Fibroblast of skin of scalp (primary cell): ENCODE measurements at places on chromosomes 3 and 15.

GRCh38 chr3:178456621-178457285, 79.5 kb upstream of the KCNMB2 start:
- no peak for DNase-seq

- DNase-seq, result peak; percentile 60
Measured at GRCh38 chr15:92391640-92392039, 2.0 kb upstream of the ST8SIA2 start.

GRCh38 chr3:14286887-14287500, 108.4 kb downstream of the LSM3 start:
- no peak for DNase-seq

- no peak for DNase-seq
Measured at GRCh38 chr15:97162805-97163495, 797.6 kb upstream of the ARRDC4 start.

- no peak for DNase-seq
Measured at GRCh38 chr3:127079211-127079610, 96.3 kb downstream of the PLXNA1 start.

- DNase-seq, result peak; percentile 75
Measured at GRCh38 chr3:184688251-184688881, 23.5 kb downstream of the MAGEF1 start.

DNA sequence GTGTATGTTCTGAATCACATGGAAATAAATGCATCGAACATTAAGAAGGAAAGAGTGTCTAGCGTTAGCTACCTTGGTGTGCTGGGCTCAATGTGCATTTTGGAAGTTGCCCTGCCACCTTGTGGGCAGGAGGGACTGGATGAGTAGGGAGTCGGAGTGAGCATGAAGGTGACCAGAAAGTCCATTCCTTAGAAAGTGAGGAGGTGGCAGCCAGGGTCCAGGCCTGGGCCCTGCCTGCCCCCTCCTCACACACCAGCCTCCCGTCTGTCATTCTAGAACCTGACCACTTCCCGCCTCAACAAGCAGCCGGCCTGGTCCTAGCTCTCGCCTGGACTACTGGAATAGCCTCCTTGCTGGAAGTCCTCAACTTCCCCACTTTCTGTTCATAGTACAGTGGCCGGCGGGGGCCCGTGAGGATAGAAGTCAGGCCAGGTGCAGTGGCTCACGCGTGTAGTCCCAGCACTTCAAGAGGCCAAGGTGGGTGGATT, 10.2 kb upstream of the GATA2 start:
- no peak for DNase-seq

- no peak for DNase-seq
Measured at GRCh38 chr3:140914384-140914945, 27.2 kb upstream of the SLC25A36 start.

GRCh38 chr3:144324076-144324475, 352.5 kb downstream of the DIPK2A start:
- DNase-seq, result no peak

DNA sequence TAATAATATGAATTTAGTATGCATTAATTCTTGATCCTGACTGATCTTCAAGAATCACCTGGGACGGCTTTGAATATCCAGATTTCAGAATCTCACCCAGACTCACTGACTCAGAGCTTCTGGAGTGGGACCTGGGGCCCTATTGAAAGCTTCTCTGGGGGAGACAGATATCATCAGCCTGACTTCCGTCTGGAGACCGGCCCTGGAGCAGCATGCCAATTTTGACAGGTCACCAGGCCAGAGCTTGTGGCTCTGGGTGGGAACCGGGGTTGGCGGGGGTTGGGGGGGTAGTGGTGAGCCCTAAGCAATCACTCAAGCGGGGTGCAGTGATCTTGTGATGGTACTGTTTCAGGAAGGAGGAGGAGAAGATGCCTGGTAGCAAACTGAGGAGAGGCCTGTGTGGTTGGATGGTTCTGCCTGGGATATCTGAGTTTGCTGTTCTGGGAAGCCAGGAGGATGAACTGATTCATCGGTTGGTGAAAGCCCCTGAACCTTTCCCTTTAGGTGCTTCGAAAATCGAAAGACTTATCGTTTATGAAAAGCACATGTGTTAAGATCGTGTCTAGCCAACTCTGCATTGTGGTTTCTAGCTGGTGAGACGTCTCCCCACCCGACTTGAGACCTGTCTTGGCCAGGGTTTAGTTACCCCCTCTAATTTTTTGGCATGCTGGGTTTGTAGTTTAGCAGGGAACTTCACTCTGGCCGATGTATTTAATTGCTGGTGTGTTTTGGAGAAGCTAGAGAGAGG, 263.9 kb upstream of the C2CD4B start:
- no peak for DNase-seq

DNA sequence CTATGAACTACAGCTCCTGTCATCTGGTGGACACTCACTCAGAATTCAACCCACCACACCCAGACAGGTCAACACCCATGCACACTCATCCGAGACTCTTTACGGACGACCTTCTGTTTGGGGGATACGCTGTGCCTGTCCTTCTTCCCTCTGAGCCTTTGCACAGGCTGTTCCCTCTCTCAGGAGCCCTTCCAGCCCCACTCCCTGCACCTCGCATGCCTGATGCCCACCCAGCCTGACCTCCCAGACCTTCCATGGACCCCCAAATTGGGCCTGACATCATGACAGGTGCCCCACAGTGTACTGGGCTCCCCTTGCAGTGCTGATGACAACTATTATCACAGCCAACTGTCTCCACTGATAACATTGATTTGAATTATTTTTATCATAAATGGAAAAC, 135.8 kb downstream of the NSMCE3 start:
- no peak for DNase-seq

GRCh38 chr15:45093622-45094357, 20.2 kb downstream of the DUOX2 start:
- DNase-seq, result no peak

- no peak for DNase-seq
Measured at GRCh38 chr3:149216193-149216869, 5.3 kb downstream of the CP start.

DNA sequence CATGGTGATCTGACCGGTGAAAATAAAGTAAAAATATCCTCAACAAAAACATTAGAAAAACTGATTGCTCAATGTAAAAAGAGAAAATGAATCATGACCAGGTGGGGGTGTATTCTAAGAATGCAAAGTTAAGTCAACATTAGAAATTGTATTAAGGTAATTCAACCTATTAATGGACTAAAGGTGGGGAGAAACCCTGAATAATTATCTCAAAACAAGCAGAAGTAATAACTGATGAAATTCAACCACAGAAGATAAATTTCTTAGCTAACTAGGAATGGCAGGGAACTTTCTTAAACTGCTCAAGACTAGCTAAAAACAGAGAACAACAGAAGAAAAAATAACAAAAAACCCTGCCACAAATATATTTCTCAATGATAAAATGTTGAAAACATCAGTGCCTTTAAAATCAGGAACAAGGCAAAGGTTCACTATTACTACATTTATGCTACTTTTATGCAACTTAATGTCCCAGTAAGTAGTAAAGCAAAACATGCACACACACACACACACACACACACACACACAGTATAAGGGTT, 204.4 kb upstream of the THBS1 start:
- DNase-seq, result no peak

DNA sequence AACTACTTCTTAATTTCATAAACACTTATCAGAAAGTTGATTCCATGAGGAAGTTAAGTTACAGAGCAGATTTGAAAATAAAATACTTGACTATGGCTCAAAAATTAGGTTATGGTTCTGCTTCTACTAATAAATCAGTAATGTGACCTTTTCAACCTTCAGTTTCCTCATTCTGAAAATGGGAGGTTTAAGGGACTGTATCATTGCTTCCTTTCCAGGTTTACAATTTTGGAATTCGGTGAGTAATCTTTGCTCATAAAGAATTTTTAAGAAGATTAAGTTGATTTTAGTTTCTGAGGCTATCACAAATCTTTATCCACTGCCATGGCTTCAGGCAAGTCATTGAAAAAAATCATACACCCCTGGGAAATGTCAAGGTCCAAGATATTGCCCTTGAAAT, 1061.2 kb downstream of the DIPK2A start:
- no peak for DNase-seq

DNA sequence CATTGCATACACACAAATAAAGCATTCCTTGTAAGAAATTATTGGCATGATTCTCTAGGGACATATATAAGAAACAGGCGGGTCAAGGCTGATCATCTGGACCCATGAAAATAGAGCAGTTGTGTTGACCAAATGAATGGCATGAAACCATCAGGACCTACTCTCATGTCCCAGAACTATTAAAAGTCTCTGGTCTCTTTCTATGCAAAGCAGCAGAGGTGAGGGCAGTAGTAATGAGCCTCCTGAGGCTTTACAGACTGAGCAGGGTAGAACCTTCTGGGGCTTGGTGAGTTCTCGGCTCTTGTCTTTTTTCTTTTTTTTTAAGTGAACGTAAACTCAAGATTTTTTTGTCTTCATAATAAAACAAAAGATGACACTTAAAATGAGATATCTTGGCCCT, 9.3 kb downstream of the GLDN start:
- no peak for DNase-seq

DNA sequence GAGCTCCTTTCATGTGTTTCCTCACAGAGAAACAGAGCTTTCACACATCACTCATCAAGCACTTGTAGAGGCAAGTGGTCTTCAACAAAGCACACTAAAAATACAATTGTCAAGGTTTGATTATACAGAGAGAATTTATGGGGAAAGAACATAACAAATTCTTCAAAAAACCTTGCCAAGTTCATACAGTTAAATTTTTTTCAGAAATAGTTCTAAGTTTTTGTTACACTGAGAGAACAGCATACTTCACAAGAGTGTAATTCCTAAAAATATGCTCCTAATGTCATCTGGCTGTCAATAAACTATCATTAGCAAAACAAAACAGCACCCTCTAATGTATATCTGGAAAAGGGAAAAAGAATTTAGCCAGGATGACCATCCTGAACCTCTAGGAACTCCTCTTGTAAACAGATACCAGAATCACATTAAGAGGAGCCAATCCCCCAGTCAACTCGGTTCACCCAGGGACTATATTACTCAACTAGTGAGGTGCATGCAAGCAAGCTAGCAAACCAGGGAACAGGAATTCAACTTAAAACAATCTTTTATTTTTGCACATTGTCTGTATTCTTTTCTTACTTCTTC, 63.3 kb downstream of the RAD18 start:
- peak; percentile 71 for DNase-seq

DNA sequence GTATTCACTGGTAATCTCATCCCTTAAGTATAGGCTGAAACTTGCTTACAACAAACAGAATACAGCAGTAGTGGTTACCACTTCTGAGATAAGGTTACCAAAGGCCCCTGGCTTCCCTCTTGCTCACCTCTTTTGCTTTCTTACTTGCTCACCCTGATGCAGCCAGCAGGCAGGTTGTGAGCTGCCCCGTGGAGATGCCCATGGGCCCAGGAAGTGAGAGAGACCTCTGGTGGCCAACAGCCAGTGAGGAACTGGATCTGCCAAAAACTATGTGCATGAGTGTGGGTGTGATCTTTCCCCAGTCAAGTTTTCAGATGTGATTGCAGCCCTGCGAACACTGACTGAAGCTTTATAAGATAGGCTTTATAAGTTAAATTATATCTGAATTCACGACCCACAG, 48.7 kb downstream of the NMNAT3 start:
- DNase-seq, result peak; percentile 26

DNA sequence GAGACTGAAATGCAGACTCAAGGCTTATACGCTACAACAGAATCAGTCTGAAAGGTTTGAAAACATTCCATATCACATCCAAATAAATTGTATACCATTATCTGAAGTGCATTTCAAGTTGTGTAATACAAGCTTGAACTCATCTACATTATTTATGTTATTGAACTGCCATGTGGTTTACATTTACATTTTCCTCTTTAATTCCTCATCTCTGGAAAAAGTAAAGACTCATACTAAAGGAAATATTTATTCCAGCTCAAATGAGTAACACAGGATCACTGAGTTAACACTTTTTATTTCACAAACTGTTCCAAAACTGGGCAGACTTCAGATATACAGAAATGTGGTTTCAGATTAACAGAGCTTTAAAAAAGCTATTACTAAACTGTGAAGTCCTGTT, 282.5 kb downstream of the ULK4 start:
- DNase-seq, result peak; percentile 49

- DNase-seq, result peak; percentile 61
Measured at GRCh38 chr3:131082871-131083863, 56.5 kb downstream of the NEK11 start.

DNA sequence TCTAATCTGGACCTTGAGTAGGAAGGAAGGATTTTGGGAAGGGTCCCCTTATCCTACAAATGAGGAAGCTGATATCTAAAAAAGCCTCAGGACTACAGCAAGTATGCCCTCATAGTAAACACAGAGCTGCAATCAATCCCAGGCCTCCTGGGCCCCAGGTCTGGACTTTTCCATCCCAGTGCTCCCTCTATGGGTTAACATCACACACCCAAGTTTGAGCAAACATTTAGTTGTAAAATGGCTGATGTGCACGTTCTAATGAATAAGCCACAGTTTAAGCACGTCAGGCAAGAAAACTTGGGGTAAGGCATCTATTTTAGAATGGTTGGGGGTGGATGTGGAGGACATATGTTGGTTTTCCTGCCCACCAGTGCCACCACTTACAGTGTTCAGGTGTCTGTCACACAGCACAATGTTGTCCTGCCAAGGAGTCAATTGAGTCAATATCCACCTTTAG, 44.3 kb upstream of the UBE2E1 start:
- DNase-seq, result peak; percentile 54

- no peak for DNase-seq
Measured at GRCh38 chr3:40873934-40874699, 325.2 kb upstream of the CTNNB1 start.
